ENCODE measurements at places on chromosomes 7 and 10. TPM values are rescaled to one million over a fixed set of nuclear protein-coding genes. Genes with fewer than 3 reads are reported as not detected.

DNA sequence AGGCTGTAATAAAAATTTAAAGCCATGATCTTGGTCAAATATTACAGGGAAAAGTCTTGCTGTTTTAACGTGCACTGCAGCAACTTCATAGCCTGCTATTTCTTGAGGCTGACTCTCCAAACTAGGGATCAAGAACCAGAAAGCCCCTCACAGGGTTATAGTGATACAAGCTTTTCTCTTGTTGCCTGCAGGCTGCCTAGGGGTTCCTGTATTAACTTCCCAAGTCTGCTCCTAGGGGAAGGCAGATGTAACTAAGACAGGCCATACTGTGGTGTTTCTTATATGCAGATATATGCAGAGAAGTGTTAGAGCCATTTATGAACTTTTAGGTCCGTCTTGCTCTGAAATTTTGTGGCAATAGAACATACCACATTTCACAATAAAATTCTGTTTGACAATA lies 175.7 kb downstream of the FOXP2 start:
- DNase-seq: no peak

DNA sequence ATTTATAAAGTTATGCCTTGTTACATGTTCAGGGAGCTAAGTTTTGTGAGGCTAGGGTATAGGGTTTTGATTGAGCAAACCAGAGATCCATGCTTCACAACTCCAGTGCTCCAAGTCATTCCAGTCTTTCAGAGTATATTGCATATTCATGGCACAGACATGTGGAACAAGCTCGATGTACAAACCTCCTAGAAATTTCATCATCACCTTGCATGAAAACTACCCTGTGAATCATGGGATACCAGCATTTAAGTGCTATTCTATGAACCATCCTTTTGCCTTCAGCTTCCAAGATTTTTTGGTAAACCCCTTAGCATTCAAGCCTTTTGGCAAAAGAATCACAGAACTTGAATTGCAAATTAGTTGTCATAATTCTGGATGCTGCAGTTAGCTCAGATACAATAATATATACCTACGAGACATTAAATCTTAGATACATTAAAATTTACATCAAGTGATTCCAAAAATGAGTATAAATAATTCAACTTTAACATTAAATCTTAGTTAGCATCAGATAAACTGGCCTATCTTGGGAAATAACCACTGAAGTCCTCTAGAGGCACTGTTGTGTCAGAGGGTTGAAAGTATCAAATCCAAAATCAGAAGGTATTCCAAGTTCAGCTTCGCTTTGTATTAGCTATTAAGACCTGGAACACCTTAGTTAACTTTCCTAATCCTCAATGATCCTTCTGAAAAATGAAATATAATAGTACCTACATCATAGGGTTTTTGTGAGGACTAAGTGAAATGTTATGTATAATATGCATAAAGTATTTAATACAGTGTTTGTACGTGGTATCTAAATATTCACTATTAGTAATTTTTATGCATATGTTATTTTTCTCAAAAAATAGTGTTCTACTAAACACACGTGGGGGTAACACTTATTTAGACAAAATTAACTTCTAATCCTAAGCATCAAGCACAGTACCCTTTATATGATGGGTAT lies 55.5 kb upstream of the CABCOCO1 start:
- no peak for DNase-seq

DNA sequence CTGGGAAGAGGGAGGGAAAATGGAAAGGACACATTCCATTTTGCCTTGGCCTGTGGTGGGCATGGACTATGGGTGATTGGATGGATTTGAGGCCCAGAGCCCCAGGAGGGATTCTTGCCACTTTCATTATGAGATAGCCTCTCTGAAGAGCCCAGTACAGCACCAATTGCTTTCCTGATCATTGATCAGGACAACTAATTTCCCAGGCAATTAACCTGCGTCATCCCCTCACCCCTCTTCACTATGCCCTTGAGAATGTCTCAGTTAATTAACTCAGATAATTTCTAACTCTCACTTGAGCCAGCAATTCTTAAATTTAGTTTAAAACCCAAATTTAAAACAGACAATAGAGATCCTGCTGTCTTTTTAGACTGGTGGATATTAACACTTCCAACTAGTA lies 13.5 kb upstream of the PLEKHA1 start:
- DNase-seq: no peak

PRPS1L1 gene
- not detected for total RNA-seq

DNA sequence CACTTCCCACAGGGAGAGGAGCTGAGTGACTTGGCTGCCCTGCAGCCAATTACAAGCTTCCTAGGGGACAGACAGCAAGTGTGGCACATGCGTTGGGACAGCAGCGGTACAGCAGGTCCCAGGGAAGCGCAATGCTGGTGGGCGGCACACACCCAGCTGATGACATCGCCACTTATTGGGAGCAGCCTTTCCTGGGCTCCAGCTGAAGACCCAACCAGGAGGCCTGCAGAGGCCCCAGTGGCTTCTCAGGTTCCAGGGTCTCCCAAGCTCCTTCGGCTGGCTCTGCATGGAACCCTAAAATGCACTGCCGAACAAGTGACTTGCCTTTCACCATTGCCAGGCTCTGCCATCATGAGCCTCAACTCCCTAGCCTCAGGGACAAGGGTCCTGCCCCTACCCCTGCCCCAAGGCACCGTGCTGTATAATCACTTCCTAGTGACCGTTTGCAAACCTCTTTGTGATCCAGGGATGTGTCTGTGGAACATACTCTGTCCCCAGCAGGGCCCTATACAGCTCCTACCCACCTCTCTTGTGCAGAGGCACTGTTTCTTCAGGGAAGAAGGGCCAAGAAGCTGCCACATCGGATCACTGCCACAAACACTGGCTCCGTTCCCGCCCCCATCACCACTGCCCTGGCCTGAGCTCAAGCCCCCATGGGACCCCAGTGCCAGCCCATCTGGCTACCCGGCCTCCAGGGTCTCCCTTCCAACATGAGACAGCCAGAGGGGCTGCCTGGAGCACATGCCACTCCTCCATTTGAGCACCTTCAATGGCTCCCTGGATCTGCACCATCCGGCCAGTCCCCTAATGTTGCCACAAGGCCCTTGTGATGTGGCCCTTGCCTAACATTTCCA lies 19.3 kb upstream of the SLIT1 start:
- DNase-seq: no peak

NUTM2E gene
- 0.41 TPM for total RNA-seq

Measured in tongue (tissue), 3 donors.